ENCODE measurements at places on chromosomes 4 and X. TPM values are rescaled to one million over a fixed set of nuclear protein-coding genes. Genes with fewer than 3 reads are reported as not detected.

NPY1R gene
- total RNA-seq: 15.3 TPM

DNA sequence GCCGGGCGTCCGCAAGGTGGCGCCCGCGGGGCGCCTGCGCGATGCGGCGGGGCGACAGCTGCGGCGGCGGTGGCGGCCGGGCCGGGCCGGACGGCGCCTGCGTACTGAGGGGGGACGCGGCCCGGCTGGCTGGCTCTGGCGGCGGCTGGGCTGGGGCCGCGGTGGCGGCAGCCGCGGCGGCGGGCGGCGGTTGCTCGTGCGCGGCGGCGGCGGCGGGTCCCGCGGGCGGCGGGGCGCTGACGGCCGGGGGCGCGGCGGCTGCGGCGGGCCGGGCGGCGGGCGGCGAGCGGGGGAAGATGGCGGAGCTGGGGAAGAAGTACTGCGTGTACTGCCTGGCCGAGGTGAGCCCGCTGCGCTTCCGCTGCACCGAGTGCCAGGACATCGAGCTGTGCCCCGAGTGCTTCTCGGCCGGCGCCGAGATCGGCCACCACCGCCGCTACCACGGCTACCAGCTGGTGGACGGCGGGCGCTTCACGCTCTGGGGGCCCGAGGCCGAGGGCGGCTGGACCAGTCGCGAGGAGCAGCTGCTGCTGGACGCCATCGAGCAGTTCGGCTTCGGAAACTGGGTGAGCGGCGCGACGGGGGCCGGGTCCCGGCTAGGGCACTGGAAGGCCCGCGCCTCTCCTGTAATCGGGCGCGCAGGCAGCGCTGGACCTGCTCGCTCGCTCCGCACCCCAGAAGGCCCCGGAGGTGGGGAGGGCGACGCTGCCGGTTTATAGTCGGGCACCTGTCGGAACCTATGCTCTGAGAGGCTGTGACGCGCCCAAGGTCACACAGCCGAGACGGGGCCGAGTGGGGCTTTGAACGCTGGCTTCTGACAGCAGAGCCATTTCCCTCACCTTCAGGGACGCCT is at the start of gene TADA2B:
Gene TADA2B (plus strand): TSS at position 89 of the 853 bp plus-strand sequence. CDS start 208 bp downstream, at position 297.
- DNase-seq: peak; percentile 62

NDST3 gene
- total RNA-seq: 23.3 TPM

DNA sequence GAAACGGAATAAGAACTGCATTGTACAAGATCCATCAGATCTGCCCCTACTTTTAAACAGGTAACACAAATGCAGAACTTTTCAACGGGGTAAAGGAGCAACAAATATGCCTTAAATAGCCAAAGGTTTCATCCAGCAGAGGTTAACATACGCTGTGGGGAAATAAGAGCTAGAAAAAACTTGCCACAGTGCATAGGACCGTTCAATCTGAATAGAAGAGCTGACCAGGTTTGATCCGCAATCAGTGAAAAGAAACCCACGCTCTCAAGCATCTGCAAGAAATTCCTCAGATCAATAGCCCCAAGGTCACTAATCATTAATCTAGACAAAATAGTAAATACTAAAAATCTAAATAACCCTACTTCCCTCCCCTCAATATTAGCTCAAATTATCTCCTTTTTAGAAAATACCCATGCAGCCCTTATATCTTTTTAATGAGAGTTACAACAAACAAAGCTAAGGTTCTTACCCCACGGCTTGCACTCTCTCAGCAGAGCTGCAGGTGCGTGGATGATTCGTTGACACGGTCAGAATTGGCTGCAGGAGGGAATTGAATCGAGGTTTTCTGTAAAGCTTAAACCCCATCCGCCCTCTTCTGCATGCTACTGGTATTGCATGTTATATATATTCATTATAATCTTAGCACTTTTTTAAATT is at the start of gene TLR10:
Gene TLR10 (minus strand): TSS at position 539 of the 657 bp plus-strand sequence. CDS start 7,400 bp downstream, outside the sequence.
- DNase-seq: no peak

FAM236B gene
- not detected for total RNA-seq

DNA sequence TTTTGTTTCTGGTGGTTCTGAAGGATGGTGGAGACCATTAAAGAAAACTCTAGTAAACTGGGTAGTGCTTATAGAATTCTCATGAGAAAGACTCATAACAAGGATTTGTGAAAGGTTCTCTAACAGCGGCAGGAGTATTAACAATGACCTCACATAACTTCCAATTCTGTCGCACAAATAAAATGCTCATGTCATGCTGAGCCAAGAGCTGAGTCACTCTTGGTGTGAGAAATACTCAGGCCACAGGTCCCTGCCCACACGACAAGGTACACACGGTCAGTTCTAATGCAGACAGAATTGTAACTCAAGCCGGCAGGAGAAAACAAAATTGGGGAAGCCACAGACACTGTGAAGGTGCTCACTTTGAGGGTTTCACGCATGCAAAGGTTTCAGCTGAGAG is 34.4 kb upstream of the C4orf50 start:
- DNase-seq: no peak

DNA sequence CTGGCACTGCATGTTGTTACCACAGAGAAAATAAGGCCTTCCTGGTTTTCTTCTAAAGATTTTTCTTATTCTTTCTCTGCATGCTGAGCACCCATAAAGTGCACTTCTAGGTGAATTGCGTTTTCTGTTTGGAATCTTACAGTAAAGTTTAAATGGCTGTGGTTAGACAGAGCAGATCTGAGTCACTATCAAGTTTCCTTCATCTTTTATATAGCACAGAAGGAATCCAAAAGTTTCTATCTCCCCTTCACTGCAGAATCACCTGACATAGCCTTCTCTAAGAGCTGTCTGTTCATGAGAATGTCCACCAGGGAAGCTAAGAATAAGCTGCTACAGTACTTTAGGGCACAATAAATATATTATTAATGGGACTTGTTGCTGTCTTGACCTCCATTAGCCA is 455.5 kb upstream of the FAM241A start:
- no peak for DNase-seq

TCEAL2 gene
- total RNA-seq: 126 TPM

- DNase-seq: no peak
These were observed 199.4 kb downstream of the MAPK10 start for GRCh38 chr4:86160426-86160825.

DNA sequence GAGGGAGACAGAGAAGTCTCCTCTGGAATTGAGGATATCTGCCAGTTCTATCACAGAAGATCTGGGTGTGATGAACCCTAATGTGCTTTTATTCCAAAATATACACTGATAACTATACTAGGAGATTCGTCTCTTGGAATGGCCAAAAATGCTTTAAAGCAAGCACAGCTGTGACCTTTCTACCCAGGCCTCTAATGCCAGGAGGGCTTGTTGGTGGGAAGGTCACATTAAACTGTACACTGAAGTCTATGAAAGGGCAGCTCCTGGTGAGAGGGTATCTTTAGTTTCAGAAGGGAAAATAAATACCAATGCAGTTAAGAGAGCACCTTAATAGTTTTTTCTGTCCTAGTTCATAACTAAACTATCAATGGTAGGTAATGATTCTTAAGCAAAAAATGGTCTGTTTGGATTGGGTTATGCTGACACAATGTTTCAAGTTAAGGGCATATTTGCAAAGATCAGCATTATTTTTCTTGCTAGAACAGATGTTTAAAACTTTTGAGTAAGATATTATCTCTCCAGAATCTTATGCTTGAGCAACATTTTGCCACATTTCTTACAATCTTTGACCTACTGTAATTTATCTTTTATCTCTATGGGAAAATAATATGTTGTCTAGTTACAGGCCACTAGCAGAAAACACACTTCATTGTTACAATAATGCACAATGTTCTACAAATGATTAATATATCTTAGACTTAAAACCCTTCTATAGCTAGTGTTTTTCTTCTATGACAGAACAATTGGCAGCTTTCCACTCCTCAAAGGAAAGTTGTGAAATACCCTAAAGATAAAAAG is 59.6 kb downstream of the SEC24D start:
- no peak for DNase-seq

ARL9 gene
- total RNA-seq: 1.6 TPM

- no peak for DNase-seq
These were observed 34.4 kb downstream of the NEXMIF start for GRCh38 chrX:74890676-74891430.

DNA sequence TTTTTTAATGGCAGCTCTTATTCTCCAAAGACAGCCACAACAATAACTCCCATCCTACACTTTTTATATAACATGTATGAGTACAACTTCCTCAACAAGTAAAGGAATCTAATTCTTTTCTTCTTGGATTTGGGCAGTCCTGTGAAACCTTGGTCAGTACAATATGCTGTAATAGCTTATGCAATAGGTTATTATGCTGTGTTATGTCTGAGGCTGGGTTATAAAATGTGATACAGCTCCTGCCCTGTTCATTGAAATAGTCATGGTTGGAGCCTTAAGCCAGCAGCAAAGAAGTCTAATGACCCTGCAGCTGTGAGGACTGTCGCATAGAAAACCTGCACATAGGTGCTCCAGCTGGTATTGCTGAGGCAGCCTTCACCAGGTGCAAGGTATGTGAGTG is 215.8 kb upstream of the RASGEF1B start:
- DNase-seq: no peak

NSG1 gene
- 95.9 TPM for total RNA-seq

CFI gene
- 4.6 TPM for total RNA-seq

- no peak for DNase-seq
These were observed 173.2 kb upstream of the FAM9B start for GRCh38 chrX:9207142-9207541.

MXRA5 gene
- 0.48 TPM for total RNA-seq

GRCh38 chr4:78199984-78200383 is 142.9 kb downstream of the FRAS1 start:
- DNase-seq: no peak

ANAPC10 gene
- total RNA-seq: 28.9 TPM

DNA sequence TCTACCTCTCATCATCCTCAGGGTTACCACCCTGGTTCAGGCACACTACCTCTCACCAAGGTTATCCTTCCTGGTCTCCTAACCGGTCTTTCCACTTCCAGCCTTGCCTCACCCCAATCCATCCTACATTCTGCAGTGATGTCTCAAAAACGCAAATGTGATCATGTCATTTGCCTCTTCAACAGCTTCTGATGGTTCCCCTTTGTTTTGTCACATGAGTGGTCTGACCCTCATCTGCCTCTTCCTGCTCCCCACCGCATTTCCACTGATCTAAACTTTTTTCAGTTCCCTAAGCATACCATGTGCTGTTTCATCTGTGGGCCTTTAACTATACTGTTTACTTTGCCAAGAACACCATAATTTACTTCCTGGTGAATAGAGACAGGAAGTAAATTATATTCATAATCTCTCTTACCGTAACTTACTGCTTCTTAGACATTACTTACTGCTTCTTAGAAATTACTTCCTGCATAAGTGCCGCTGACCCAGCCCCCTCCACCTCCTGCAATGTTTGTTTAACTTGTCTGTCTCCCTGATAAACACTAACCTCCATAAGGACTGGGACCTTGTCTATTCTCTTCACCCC is 27.1 kb upstream of the NSUN7 start:
- DNase-seq: no peak

DNA sequence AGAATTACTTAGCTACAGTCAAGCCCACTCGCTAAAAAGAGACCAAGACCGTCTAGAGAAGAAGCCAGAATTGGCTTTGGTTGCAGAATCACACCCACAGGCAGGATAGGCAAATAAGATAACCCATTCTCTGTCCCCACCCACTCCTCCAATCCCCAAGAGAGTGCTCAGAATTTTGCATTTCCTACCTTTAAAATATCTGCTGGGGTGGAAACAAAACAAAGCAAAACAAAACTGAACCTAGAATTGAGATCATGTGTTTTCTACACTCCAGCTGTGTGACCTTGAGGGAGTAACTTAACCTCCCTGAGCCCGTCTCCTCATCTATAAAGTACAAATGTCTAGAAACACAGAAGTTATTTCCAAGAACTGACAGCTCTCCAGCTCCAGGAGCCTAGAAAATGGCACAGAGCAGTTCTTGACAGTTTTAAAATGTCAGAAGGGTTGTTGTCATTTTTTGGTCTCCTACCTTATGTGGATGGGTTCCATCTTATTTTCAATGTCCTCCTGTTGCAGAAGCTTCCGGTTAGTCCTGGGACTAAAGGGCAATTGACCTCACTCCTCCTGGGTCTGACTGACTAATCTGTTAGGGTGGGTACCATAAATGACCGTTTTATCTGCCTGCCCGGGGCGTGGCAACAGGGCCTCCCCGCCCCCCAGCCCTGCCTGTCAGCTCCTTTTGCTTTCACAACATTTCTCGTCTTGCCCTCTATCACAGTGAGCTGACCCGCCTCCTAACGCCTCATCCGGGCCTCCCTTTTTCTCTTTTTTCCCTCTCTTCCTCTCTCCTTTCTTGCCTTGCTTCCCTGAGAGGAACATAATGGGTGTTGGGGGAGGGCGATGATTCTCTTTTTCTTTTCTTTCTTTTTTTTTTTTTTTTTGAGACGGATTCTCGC is 114.0 kb downstream of the RBM47 start:
- DNase-seq: no peak

PPP2R2C gene
- 241 TPM for total RNA-seq

GRCh38 chr4:113248320-113248719 is 198.9 kb downstream of the ANK2 start:
- DNase-seq: no peak

GIMD1 gene
- total RNA-seq: not detected

DNA sequence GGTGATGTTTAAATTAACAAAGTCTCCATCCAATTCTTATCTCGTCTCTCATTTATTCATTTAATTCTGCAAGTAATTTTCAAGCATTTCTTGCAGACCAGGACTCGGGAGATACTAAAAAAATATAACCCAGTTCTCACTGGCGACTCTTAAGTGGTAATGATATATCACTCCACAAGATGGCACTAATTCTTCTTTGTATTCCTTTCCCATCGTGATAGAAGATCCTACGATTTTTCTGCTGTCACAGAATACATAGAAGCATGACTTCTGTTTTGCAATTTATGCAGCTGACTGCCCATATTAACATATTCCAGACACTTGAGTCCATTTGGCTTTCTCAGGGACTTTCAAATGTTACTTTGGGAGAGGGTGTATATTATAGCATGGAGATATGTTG is 64.0 kb upstream of the FGF13 start:
- DNase-seq: no peak

DNA sequence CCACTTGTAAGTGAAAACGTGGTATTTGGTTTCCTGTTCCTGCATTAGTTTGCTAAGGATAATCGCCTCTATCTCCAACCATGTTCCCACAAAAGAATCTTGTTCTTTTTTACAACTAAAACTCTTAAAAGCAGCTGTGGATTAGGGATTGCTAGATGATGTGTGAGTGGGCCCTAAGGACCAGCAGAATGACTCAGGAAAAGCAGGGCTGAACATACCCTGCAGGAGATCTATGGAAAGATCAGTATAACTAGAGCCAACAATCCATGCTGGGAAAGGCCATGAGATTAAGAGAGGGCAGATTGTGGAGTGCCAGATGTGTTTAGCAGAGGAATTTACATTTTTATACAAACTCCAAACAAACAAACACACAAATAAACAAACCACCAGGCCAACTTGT is 128.4 kb upstream of the TMEM164 start:
- no peak for DNase-seq

PSMD10 gene
- 37.7 TPM for total RNA-seq

PROM1 gene
- total RNA-seq: 3.1 TPM

HTN1 gene
- not detected for total RNA-seq

SMR3B gene
- not detected for total RNA-seq
